Stimulated activated CD8-positive, alpha-beta memory T cell treated with anti-CD3 and anti-CD28 coated beads, Interleukin-12 subunit alpha, Interleukin-12 subunit beta, amount 100 ng/mL, for 4 hours (primary cell): ENCODE measurements at places on chromosomes 6 and 20.

DNA sequence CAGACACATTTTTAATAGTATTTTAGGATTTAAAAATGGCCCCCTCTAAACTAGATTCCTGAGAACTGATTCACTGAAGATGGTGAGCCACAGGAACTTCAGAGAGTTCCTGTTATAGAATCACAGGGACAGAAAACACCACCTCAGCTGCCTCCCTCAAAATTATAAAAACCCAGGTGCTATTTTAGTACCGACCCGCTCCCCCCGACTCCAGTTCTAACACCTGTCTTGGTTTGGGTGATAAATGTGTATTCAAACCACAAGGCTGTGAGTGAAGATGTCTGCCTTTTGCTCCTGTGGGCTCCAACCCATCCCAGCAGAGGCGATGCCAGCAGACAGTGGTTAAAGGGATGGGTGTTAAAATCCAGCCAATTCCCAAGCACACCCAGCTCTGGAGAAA is 127.4 kb upstream of the LY86 start:
- DNase-seq, result no peak

DNA sequence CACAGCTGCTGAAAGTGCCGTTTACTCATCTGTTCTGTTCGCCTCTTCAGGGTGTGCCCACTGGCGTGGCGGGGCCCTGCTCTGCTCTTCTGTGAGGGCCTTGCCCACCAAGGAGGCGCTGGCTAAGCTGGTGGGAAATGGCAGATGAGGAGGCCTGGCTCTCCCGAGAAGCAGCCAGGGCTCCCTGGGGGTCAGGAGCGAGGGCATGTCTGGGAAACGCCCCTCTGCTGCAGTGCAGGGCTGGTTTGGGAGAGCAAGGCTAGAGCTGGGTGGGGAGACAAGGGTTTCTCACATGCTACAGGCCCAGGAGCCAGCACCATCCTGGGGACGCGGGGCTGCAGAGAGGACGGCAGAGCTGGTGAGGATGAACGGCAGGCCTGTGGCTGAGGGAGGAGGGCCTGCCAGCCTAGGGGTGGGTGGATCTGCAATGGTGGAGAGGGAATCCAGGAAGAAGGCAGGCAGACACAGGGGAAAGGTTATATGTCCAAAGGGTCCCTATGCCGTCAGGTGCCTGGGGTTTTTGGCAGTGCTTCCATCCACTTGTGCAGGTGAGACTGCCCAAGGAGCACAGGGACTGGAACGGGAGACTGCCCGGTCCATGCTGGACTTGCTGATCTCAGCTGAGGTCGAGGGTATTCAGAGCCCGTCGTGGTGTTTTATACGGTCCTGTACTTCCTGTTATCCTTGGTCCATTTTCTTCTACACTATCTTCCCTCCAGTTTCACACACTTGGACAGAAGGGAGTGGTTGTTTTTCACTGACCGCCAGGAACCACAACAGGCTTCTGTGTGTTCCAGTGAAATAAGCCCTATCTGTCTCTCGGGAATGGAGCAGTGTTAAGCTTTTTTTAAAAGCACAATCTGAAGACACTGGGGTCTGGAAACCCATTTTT is 119.2 kb downstream of the SYCP2 start:
- DNase-seq, result no peak

- DNase-seq, result no peak
Observed at GRCh38 chr20:4691753-4692152, 30.0 kb upstream of the PRND start.

- DNase-seq, result no peak
Observed at GRCh38 chr6:39221779-39222641, 7.3 kb downstream of the KCNK5 start.

DNA sequence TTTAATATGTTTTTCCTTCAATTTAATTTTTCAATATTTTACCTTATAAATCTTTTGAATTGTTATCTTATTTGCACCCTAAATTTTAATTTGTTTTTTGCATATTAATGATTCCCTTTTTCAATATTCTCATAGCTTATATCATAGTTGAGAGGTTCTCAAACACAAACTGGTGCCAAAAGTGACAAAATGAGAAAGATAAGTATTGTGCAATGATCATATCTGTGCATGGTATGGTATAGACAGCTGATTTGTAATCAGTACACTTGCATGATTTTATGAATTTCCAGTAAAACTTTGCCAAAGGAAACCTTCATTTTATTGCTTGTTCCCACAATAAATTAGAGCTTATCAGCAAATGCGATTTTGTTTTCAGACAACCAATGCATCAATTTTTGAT is 161.0 kb upstream of the HDAC2 start:
- no peak for DNase-seq
